ENCODE measurements at places on chromosomes 3 and 15.

- DNase-seq: no peak
Observed at GRCh38 chr3:149038322-149038721, 47.0 kb downstream of the GYG1 start.

DNA sequence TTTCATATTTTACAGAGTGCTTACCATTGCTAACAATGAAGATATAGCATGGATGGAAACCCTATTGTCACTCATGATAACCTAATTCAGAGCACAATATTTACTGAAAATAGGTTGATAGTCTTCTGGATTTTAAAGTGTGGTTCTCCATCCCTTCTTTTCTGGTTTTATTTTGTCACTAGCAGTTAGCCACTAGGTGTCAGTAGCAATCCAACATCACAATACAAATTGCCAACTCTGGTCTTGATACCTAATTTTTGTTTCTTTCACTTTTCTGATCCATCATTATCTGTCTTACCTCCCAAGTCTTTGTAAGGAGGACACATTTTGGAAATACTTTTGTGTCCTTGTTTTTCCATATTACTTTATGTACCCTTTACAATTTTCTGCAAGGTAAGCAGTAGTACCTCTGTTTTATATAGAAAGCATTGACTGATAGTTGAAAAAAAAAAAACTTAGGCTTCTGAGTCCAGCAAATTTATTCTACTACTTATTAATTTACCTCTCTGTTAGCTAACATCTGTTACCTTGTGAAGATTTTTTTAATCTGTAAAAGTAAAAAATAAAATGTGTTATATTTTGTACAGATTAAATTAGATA lies 28.3 kb upstream of the CRYBG3 start:
- DNase-seq: peak; percentile 81

DNA sequence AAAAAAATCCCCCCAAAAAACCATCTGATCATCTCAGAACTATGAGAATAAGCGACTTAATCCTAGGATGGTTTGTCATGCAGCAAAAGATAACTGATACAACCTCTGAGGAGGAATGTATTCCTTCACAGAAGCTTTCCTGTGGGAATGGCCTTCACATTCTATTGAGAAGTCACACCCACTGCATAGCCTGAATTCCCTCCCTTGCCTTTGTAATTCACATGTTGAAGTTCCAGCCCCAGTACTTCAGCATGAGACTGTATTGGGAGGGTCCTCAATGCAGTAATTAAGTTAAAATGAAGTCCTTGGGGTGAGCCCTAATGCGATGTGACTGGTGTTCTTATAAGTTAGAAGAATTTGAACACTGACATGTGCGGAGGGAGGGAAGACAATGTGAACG lies 395.2 kb downstream of the TUSC7 start:
- no peak for DNase-seq

GRCh38 chr3:195159117-195159813 lies 111.7 kb downstream of the XXYLT1 start:
- DNase-seq: no peak

- no peak for DNase-seq
Observed at GRCh38 chr3:119195911-119196310, 22.5 kb downstream of the UPK1B start.

DNA sequence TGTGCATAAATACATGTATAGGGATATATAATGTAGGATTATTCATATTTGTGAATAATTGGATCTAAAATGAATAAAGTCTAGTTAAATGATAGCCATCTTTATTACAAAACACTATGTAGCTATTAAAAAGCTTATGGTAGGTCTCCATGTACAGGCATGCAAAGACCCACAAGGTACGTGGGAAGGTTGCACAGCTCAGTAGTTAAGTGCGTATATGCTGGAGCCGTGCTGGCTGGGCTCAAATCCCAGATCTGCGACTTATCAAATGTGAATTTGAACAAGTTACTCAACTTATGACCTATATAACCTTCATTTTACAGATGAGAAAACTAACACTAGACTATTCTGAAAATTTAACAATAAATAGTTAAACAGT lies 100.6 kb downstream of the MYH15 start:
- no peak for DNase-seq

DNA sequence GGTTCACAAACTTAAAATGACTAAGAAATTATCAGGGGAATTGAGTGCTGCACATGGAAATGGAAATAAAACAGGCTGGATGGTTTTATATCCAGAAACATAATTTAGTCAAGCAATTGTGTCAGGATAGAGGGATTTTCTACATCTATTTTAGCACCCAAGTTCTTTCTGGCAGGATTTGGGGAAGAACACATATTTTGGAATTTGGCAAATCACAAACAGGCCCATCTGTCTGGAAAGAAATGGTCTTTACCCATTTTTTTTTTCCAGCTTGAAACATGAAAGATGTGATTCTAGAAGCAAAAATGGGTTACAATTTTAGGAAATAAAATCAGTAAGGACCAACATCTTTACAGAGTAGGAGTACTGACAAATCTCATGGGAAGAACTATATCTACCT lies 14.4 kb upstream of the UNC13C start:
- DNase-seq: no peak

- no peak for DNase-seq
Observed at GRCh38 chr3:111521891-111522290, 20.1 kb upstream of the CD96 start.

GRCh38 chr15:78045189-78045588 lies 32.3 kb downstream of the TBC1D2B start:
- DNase-seq: no peak

- DNase-seq: peak; percentile 94
Observed at GRCh38 chr3:179189759-179190158, 41.6 kb downstream of the PIK3CA start.

- peak; percentile 56 for DNase-seq
Observed at GRCh38 chr3:194775731-194776130, 90.0 kb downstream of the FAM43A start.

DNA sequence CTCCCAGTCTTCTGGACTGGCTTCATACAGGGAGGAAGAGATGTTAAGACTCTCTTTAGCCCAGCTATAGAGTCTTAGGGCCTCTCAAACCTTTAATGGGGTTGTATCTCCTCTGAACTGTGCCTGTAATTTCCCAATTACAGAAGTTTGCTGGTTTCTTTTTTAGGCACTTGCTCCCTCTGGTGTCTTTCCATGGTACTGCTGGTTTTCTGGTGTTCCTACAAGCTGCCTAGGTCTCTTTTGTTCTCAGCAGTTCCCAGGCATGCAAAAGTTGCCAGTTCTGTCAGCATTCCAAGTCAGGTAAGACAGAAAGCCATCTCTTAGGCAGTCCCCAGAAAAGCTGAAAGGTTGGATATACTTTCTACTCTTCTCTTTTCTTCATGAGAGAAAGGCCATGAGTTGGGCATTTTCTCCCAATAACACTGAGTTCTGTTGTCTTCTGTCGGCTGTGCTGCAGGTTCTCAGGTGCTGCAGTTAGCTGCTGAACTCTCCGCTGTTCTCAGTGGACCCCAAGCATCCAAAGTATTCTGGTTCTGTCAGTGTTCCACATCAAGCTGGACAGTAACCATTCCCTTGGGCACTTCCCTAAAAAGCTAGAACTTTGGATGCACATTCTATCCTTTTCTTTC lies 54.4 kb upstream of the EHHADH start:
- DNase-seq: no peak

DNA sequence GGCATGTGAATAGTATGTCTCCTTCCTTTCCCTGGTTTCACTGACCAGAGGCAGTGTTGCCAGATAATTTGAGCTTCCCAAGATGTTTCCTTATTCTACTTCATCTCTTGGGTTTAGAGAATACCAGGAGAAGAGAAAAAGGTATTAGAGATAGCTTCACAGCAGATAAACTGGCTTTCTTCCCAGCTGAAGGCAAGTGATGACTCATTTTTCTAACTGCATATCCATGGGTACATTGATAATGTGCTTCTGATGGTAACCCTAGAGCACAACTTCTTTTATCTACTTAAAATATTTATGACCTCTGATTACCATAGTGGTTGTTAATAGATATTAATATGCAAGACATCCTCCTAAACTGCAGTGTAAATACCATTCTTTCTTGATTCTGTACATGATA lies 34.6 kb upstream of the CMTM8 start:
- no peak for DNase-seq

GRCh38 chr3:75224412-75224811 lies 439.7 kb upstream of the FRG2C start:
- DNase-seq: no peak

GRCh38 chr3:31035681-31036080 lies 141.2 kb upstream of the GADL1 start:
- DNase-seq: no peak

GRCh38 chr3:161770484-161771386 lies 274.1 kb downstream of the OTOL1 start:
- peak; percentile 6 for DNase-seq

DNA sequence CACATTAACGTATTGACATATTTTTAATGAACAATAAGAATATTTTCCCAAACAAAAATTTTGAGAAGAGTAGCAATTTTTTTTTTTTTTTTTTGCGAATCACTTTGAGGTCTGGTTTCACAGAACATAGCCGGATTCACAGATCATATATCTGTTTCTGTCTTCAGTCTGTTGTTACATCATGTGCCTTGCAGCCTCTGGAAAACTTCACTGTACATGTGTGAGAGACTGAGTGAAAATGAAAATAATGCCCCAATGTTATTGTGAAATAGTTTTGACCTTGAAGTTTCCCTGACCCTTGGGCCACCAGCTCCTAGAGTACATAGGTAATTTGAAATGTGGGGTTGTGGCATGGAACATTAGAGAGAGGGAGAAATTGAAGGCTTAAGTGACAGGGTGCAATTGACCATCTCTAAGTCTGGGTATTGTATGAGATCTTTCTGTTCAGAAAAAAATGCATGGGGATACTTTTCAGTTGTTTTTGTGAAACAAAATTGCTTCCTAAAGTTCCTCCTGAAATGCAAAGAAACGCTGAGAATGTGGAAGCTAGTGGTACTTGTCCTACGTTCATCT lies 14.0 kb downstream of the ITPR1 start:
- DNase-seq: peak; percentile 33

- DNase-seq: no peak
Observed at GRCh38 chr3:197692641-197693040, 44.1 kb downstream of the RUBCN start.

DNA sequence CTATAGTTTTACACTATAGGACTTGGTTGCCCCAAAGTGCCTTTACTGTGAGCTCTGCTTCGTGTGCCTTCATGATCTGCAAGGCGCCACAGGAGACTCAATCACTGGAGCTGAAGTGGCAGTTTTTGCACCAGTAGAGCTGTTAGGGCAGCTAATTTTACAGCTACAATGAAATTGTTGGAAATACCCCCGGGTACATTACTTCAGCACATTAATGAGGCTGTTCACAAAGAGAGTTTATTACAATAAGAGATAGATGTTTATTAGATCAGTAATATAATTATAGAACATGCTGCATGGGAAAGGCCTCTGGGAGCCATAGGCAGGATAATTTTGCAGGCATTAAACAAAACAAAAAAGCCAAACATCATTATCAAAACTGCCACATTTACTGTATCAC lies 231.1 kb downstream of the CTNNB1 start:
- no peak for DNase-seq

GRCh38 chr3:56753206-56753820 lies 48.4 kb downstream of the ARHGEF3 start:
- no peak for DNase-seq

DNA sequence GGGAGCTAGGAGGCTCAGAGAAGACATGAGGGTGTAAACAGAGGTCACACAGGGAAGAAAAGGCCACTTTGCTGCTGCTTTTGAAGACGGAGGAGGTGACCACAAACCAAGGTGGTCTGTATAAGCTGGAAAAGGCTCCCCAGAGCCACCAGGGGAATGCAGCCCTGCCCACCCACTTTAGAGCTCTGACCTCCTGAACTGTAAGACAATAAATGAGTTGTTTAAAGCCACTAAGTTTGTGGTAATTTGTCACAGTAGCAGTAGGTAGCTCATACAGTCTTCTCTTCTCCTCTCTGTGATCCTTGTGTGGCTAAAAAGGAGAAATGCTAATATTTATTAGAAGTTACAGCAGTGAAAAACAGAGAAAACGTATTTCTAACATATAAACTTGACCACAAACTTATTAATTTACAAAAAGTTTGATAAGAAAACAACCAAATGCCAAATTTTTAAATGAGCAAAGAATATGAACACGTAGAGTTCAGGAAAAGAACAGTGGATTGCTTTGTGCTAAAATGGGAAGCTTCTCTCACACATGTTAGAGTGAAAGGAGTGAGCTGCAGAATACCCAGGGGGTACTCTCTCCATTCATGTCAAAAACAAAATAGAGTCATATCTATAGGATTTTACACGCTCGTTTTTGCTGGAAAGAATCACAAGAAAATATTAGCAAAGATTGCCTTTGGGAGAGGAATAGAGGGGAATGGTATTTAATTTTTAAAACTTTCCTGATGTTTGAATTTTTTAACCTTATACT lies 71.0 kb downstream of the NOX5 start:
- DNase-seq: no peak

DNA sequence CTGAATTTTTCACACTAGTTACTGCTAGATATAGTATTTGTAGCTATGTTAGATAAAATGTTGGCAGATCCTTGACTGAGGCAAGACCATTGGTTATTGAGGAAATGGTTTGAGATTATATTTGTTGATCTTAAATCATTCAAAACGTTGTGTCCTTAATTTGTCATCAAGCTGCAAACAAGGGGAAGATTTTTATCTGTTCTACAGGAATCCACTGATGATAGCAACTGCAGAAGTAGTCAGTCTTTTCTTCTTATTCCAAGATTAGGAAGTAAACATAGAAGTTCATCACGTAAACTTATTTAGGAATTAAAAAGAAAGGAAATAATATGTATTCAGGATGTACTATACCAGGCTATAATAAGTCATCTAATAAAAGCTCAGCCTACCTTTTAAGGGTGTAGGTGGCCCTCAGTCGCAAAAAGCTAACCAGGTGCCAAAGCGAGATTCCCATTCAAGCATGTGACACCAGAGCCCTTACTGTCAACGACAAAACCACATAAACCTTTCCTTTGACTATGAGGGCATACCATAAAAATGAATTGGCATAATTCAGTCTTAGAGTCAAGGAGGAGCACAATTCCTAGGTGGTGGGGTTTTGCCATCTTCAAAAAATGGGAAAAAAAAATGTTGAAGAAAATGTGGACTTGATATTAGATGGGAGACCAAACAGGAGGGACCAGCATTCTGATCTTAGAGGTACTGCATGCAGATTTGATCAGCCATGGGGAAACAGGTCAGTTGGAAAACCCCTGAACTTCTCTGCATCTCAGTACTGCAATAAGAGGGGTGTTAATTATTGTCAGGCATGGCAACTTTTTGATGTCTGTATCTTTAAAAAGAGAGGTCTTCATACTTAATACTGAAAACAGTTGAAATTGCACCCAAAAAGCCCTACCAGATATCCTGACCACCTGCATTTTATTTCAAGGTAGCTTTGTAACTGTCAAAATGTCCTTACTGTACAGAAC lies 212.5 kb upstream of the UBE2E1 start:
- DNase-seq: no peak

DNA sequence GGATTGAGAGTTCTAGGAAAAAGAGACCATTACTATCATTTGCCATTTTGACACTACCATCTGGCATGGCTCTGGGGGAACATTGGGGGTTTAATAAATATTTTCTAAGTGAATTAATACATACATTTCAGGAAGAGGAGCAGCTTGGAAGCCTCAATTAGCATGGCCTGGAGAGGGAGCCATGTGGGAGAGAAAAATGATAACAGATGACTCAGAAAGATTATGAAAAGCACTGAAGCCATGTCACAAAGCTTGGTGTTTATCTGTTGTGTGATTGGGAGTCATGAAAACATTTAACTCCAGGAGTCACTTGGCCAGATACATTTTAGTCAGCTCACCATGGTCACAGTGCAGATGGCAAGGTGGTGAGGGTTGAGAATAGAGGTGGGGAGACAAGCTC lies 121.0 kb downstream of the SSR3 start:
- DNase-seq: no peak

- no peak for DNase-seq
Observed at GRCh38 chr3:46282696-46283095, 40.4 kb downstream of the CCR3 start.

GRCh38 chr15:29678504-29679034 lies 143.7 kb downstream of the TJP1 start:
- DNase-seq: no peak
